ENCODE measurements at places on chromosomes 5 and 9.

DNA sequence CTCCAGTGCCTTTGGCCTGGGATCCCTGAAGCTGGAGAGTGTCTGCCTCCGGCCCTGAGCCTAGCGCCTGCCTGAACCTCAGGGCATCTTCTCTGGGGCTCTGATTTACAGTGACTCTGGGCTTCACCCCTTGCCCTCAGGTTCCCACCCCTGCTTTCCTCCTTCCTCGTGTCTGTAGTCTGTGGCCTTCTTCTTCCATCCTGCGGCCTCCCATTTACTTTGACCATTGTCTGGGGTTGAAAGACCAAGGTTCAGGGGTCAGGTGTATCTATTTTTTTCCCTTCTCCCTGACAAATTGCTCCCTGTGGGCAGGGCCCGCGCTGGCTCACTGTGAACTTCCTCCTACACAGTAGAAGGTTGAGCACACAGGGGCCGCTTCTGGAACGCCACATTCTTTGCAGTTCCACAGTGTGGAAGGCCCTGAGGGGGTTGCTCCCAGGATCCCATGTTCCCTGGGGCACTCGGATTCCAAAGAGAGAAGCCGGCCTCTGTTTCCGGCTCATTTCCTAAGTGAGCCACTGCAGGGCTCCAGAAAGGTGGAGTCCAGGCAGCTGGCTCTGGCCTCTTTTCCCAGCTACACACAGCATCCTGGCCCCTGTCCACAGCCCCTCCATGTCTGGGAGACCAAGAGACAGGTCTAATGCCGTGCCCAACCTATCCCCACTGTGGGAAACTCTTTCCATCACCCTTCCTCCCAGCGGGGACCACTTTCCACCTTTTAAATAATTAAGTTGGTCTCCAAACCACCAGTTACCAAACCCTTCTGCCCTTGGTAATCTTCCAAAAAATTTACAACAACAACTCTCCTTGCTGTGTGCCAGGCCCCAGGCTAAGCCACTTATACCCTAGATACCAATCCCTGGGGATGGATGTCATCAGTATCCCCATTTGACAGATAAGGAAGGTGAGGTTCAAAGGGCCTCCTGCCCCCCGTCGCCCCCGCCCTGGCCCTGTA lies 140.3 kb upstream of the IER5L start:
- no peak for DNase-seq

GRCh38 chr5:69007726-69008368 lies 86.0 kb upstream of the SLC30A5 start:
- DNase-seq, result no peak

GRCh38 chr9:98547606-98548005 lies 161.1 kb downstream of the GABBR2 start:
- no peak for DNase-seq

- no peak for DNase-seq
These were observed 246.9 kb downstream of the FBXL7 start for GRCh38 chr5:15746833-15747232.
